Foreskin keratinocyte (primary cell): ENCODE measurements at places on chromosomes 2 and 18. TPM values are rescaled to one million over a fixed set of nuclear protein-coding genes. Genes with fewer than 3 reads are reported as not detected.

The BOK gene
- polyA plus RNA-seq, result 43.1 and 56.5 TPM in 2 replicates

The TPO gene
- polyA plus RNA-seq, result not detected in 2 replicates

The CABLES1 gene
- polyA plus RNA-seq, result 0.09 and 0.39 TPM in 2 replicates

The IAH1 gene
- polyA plus RNA-seq, result 78.7 and 80.7 TPM in 2 replicates

The RNF144A gene
- polyA plus RNA-seq, result 2.2 TPM in 2 replicates

The MBOAT2 gene
- 35.3 and 42.0 TPM in 2 replicates for polyA plus RNA-seq

The SLC16A14 gene
- polyA plus RNA-seq, result 0.47 and 0.90 TPM in 2 replicates

The TP53I3 gene
- 39.4 and 61.3 TPM in 2 replicates for polyA plus RNA-seq

The SH3RF3 gene
- polyA plus RNA-seq, result 0.01 and 0.07 TPM in 2 replicates

The C2orf15 gene
- 0.36 and 0.50 TPM in 2 replicates for polyA plus RNA-seq

The C2orf78 gene
- not detected in 2 replicates for polyA plus RNA-seq

The MC2R gene
- polyA plus RNA-seq, result not detected in 2 replicates

The TSPYL6 gene
- polyA plus RNA-seq, result not detected in 2 replicates

The SERPINB4 gene
- 0.07 TPM in 1 of 2 replicates, not detected in the other for polyA plus RNA-seq

The DOK6 gene
- polyA plus RNA-seq, result not detected in 2 replicates

The CCDC141 gene
- polyA plus RNA-seq, result not detected in 2 replicates

The DSG4 gene
- not detected in 2 replicates for polyA plus RNA-seq

The TNFAIP6 gene
- not detected in 2 replicates for polyA plus RNA-seq

The REG1A gene
- polyA plus RNA-seq, result not detected in 2 replicates

The RAB27B gene
- 0.47 and 0.96 TPM in 2 replicates for polyA plus RNA-seq

The CXCR1 gene
- 0.39 and 0.55 TPM in 2 replicates for polyA plus RNA-seq

The WDR54 gene
- 95.6 and 100 TPM in 2 replicates for polyA plus RNA-seq

The ADRA2B gene
- polyA plus RNA-seq, result 0.01 and 0.04 TPM in 2 replicates

The GKN2 gene
- polyA plus RNA-seq, result not detected in 2 replicates

The GCG gene
- not detected in 2 replicates for polyA plus RNA-seq

The DUSP19 gene
- 0.30 and 0.40 TPM in 2 replicates for polyA plus RNA-seq

The EIF2AK2 gene
- polyA plus RNA-seq, result 16.4 and 21.0 TPM in 2 replicates

The MATN3 gene
- 1.2 and 3.1 TPM in 2 replicates for polyA plus RNA-seq

The DAW1 gene
- polyA plus RNA-seq, result 0.24 and 0.31 TPM in 2 replicates

The FASTKD2 gene
- 15.1 and 20.8 TPM in 2 replicates for polyA plus RNA-seq

The CPLX4 gene
- polyA plus RNA-seq, result not detected in 2 replicates

The TDRD15 gene
- polyA plus RNA-seq, result not detected in 2 replicates

The ANKRD62 gene
- polyA plus RNA-seq, result not detected in 2 replicates

The SKOR2 gene
- not detected in 2 replicates for polyA plus RNA-seq

The CABYR gene
- 6.2 and 6.8 TPM in 2 replicates for polyA plus RNA-seq

The SERPINB10 gene
- 0.73 TPM in 1 of 2 replicates, not detected in the other for polyA plus RNA-seq

The IL1R1 gene
- polyA plus RNA-seq, result 1.6 and 2.5 TPM in 2 replicates

The CNDP1 gene
- polyA plus RNA-seq, result not detected in 2 replicates

The ALKAL2 gene
- polyA plus RNA-seq, result not detected in 2 replicates
